DMS79 treated with DMSO at 0.1 percent for 48 hours (cell line): ENCODE measurements at places on chromosomes 2 and 18.

DNA sequence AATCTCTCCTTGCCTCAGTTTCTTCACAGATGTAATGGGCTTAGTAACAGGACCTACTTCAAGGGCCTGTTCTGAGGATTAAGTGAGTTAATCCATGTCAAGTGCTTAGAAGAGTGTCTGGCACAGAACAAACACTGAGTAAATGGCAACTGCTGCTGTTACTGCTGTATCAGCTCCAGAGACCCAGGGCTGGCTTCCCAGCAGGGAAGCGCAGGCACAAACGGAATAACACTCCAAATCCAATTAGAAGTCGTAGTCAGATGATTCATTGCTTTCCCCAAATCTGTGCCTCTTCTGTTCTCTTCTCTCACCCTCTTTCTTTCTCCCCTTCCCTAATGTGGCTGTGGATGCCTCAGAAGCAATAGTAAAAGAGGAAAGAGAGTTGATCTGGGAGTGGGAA lies 101.1 kb upstream of the FZD7 start:
- DNase-seq = peak; percentile 21

GRCh38 chr2:38830526-38831159 lies 45.1 kb downstream of the DHX57 start:
- no peak for DNase-seq

DNA sequence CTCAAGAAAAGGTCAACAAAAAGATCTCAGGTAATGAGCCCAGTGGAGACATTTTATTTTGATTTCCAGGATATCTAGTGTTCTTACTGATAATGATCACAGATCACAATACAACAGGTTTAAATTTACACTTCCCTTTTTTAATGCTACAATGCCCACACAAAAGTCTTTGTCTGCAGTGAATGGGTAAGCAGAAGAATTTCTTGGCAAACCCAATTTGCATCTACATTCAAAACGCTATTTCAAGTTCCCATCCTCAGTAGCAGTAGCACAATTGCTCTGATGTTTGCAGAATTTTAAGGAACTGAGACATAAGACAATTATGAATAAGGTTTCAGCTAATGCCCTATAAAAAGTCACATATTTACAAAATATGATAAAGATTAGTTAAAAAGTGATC lies 929.4 kb upstream of the PIK3C3 start:
- DNase-seq = no peak

DNA sequence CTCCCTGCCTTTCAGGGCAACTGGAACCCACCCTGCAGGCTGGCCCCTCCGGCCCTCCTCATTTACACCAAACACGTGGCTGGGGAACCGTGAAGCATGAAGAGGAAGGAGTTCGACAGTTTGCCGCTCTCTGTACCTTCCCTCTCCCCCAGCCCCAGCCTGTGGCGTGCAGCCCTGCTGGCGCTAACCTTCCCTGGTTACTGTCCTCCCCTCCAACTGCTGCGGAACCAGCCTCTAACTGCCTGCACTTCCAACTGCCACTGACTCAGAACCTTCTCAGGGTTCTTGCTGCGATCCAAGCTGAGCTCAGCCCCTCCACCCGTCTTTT lies 19.2 kb upstream of the GNAL start:
- no peak for DNase-seq

GRCh38 chr2:168252976-168253375 lies 5.6 kb upstream of the STK39 start:
- no peak for DNase-seq

GRCh38 chr2:142803158-142803557 lies 74.3 kb upstream of the KYNU start:
- no peak for DNase-seq

DNA sequence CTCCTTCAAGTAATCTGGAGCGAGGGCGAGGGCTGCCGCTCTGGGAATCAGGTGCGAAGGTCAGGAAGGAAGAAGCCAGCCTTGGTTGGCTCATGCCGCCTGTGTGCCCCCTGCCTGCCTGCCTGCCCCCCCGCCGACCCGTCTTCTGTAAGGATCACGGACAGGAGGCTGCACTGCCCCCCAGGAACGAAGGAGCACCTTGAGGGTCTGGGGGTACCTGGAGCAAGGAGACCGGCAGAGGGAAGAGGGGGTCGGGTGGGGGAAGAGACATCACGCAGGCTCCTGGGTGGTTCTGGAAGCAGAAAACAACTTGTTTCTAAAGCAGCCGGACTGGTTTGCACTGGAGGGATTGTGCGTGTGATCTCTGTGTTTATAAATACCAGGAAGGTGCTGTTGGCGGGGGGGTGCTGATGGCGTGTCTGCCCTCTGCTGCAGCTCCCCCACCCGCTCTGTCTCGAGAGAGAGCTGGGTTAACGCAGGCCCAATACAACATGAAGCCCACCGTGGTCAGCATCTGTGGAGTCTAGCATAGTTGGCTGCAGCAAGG lies 1.7 kb downstream of the FOSL2 start:
- DNase-seq = no peak

DNA sequence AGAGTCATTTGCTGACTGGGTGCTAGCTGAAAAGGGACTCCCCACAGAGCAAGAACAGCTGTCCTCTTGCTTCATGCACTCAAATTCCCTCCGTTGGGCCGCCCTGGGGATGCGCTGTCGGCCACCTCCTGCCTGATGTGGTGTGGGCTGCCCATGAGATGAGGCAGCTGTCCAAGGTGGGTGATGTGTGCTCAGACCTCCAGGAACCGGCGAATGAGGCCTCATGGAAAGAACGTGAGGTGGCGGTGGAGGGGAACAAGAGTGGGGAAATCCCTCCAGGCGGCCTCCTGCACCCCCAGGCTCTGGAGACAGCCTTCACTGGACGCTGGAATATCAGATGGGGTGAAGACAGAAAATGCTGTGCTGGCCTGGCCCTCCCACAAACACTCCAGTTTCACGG lies 79.8 kb downstream of the LONRF2 start:
- DNase-seq = no peak

DNA sequence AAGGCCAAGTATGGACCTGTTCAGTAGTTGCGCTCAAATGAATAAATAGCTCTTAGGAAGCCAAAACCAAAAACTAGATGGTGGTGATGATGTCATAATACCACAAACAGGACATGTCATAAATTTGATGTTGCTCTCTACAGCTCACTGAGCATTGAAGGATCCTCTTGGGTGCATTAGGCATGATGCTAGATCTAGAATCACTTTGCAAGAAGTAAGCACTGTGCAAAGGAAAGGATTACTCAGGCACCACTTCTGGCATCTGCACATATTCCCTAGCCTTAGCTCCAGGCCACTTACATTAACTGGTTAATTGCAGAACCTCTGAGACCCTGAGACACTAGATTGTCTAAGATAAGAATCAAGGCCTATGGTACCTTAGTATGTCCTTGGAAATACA lies 58.0 kb downstream of the LRRTM1 start:
- DNase-seq = peak; percentile 90
